ENCODE measurements at places on chromosomes 12 and 14. TPM values are rescaled to one million over a fixed set of nuclear protein-coding genes. Genes with fewer than 3 reads are reported as not detected.

TAS2R50 gene
- total RNA-seq = 2.9 TPM

PRR13 gene
- 54.0 TPM for total RNA-seq

AJUBA gene
- total RNA-seq = 21.9 TPM

NEUROD4 gene
- total RNA-seq = not detected

WIF1 gene
- total RNA-seq = 27.3 TPM

TRAFD1 gene
- total RNA-seq = 36.8 TPM

PKP2 gene
- 16.2 TPM for total RNA-seq

KRT79 gene
- total RNA-seq = 1.7 TPM

FAM222A gene
- total RNA-seq = 1.5 TPM

DNA sequence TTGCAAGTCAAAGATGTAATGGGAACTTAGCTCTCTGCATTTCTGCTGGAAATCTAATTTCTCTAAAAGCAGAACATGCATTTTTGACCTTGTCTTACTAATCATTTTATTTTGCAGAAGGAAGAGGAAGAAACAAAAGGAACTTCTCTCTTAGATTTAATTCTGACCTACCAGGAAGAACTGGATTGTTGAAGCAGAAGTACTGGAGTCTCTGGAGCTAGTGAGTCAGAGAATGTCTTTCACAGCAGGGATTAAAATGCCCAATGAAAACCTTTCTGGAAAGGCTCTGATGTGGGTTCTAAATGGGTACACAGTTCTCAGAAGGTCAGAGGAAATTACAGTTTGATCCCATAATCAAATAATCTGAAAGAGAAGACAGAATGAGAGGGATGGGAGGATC lies 70.8 kb upstream of the GNG2 start:
- H3K4me3 ChIP-seq = no peak overlapping the region
- no peaks in the 10 kb centered on the region for H3K4me1 ChIP-seq
- H3K27me3 ChIP-seq = no peaks in the 10 kb centered on the region
- H3K27ac ChIP-seq = no peak overlapping the region
- no peak for DNase-seq

DNA sequence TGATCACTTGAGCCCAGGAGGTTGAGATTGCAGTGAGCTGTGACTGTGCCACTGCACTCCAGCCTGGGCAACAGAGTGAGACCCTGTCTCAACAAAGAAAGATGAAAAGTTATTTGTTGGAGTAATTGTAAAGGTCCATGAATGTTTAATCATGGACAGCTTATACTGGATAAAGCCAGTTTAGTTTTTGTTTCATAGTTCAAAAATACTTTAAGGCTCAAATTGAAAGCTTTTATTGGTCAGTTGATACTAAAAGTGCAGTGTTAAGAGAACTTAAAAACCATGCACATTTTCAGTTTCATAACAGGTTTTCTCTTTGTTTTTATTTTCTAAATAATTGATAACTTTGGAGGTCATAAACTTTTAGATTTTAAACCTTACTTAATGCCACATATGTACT lies 108.4 kb downstream of the MON2 start:
- no peaks in the 10 kb centered on the region for H3K27me3 ChIP-seq
- no peak overlapping the region for H3K27ac ChIP-seq
- DNase-seq = no peak

GRCh38 chr14:54781961-54782750 lies 120.5 kb downstream of the GCH1 start:
- no peak overlapping the region for H3K4me3 ChIP-seq
- H3K36me3 ChIP-seq = peaks cover 5% of the 10 kb centered on the region
- no peak overlapping the region for H3K27ac ChIP-seq
- no peaks in the 10 kb centered on the region for H3K27me3 ChIP-seq

DNA sequence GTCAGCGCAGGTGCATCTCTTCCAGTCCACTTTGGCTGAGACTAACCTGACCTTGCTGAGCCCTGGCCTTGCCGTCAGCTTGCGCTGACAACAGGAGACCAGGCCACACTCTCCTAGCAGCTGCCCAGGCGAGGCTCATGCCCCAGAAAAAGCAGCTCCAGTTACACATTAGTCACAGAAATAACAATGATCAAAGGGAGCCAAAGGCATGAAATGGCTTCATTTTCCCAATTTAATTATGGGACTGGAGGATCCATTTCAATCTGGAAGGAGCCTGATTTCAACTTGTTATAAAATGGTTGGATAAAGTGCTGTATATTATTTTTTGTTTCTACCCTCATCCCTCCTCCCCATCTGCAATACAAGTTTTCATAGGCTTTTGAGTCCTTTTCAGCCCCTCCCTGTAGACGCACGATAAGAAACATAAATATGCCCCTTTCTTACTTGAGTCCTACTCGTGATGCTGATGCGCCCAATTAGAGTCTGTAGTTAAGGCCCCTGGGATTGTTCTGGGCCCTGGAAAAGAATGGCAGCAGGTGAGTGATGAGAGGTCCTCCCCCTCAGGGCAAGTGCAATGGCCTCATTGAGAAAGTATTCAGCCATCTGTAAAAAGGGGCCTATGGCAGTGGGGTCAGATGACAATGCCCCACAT lies 376.0 kb downstream of the C12orf75 start:
- H3K4me3 ChIP-seq = no peak overlapping the region
- DNase-seq = no peak
- no peaks in the 10 kb centered on the region for H3K36me3 ChIP-seq
- peaks cover 10% of the 10 kb centered on the region for H3K4me1 ChIP-seq

DNA sequence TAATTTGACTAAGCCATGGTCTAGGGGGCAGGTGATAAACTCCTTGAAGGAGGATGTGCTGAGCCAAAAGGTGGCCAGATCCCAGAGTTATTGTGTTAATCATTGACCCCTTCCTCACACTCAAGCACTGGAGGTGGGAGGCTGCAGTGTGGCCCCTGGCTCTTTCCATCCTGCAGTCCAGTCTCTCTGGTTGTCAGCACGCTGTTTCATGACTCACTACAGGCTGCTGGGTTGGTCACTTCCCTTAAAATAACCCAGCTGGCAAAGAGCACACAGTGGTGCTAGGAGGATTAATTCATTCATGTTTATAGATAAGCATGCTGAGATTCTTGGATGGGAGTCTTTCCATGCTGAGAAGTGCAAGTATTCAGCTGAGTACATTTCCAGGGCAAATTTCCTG lies 228.9 kb downstream of the ANO2 start:
- no peak overlapping the region for H3K27ac ChIP-seq
- DNase-seq = peak; percentile 75
- H3K27me3 ChIP-seq = no peaks in the 10 kb centered on the region
- H3K36me3 ChIP-seq = no peaks in the 10 kb centered on the region

DNA sequence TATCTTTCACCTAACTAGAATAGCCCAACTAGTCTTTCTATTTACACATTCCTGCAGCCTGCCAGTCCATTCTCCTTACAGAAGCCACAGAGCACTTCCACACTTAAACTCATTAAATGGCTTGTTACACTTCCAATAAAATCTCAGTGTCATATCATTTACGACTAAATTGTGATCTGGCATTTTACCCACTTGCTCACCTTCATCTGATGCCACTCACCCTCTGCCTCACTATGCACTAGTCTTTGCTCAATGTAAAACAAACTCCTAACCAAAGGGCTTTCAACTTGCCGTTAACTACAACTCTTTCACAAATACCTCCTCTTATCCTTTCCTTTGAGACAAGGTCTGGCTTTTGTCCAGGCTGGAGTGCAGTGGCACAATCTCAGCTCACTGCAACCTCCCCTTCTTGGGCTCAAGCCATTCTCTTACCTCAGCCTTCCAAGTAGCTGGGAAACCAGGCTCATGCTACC lies 24.1 kb downstream of the YAF2 start:
- no peak overlapping the region for H3K4me3 ChIP-seq
- DNase-seq = no peak
- no peaks in the 10 kb centered on the region for H3K36me3 ChIP-seq
- no peak overlapping the region for H3K27ac ChIP-seq
- H3K4me1 ChIP-seq = peaks cover 13% of the 10 kb centered on the region

- H3K27me3 ChIP-seq = no peaks in the 10 kb centered on the region
- no peak overlapping the region for H3K27ac ChIP-seq
- peaks cover 26% of the 10 kb centered on the region for H3K4me1 ChIP-seq
- DNase-seq = no peak
Observed at GRCh38 chr14:100903134-100903468, 421 bp downstream of the RTL1 start.

- no peaks in the 10 kb centered on the region for H3K27me3 ChIP-seq
- DNase-seq = no peak
Observed at GRCh38 chr12:9241301-9241700, 33.1 kb upstream of the PZP start.

GRCh38 chr14:55518391-55518790 lies 61.6 kb upstream of the KTN1 start:
- H3K4me3 ChIP-seq = no peak overlapping the region
- no peak for DNase-seq
- no peak overlapping the region for H3K27ac ChIP-seq
- no peaks in the 10 kb centered on the region for H3K36me3 ChIP-seq
- no peaks in the 10 kb centered on the region for H3K27me3 ChIP-seq

DNA sequence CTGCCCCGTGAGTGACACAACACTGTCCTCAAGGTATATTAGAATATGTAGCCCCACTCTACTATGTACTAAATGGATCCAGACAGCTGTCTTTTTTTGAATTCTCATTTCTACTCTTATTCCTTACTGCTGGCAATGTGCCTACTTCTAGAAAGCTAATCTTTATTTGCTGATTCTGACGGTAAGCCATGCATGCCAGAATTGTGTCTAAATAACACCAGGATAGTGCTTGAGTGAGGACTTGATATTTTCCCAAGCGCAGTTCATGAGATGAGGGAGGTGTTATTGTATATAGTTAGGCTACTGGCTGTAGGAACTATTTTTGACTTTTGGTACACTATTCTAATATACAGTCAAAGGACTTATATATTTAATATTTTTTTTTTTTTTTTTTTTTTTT lies 316.2 kb upstream of the NAV3 start:
- no peak overlapping the region for H3K27ac ChIP-seq
- no peaks in the 10 kb centered on the region for H3K27me3 ChIP-seq
- H3K36me3 ChIP-seq = no peaks in the 10 kb centered on the region

GRCh38 chr14:38385836-38386235 lies 129.9 kb upstream of the CLEC14A start:
- H3K4me1 ChIP-seq = no peaks in the 10 kb centered on the region
- no peaks in the 10 kb centered on the region for H3K27me3 ChIP-seq
- no peak for DNase-seq

- H3K27ac ChIP-seq = no peak overlapping the region
- no peak overlapping the region for H3K4me3 ChIP-seq
- H3K36me3 ChIP-seq = no peaks in the 10 kb centered on the region
- no peaks in the 10 kb centered on the region for H3K27me3 ChIP-seq
- no peak for DNase-seq
Observed at GRCh38 chr12:66409195-66409871, 107.0 kb downstream of the HELB start.

DNA sequence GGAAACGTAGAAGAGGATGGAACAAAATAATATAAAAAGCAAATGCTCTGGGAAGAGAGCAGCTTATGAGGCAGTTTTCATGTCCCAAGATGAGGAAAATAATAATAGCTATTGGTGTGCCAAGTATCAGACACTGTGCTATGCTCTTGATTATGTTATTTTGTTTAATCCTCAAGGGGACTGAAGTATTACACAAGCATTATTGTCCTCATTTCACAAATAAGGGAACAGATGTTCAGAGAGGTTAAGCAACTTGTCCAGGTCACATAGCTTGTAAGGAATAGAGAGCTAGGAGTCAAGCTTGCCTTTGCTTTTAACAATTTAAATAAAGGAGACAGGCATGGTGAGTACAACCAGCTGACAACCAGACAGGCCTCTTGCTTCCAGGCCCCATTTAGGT lies 26.9 kb upstream of the LTBP2 start:
- H3K4me1 ChIP-seq = peaks cover 5% of the 10 kb centered on the region
- no peak for DNase-seq
- H3K36me3 ChIP-seq = no peaks in the 10 kb centered on the region
- H3K27me3 ChIP-seq = no peaks in the 10 kb centered on the region

- no peaks in the 10 kb centered on the region for H3K36me3 ChIP-seq
- H3K4me1 ChIP-seq = no peaks in the 10 kb centered on the region
- H3K4me3 ChIP-seq = no peak overlapping the region
- no peak for DNase-seq
- H3K27ac ChIP-seq = no peak overlapping the region
Observed at GRCh38 chr12:81597928-81598604, 161.1 kb downstream of the PPFIA2 start.

DNA sequence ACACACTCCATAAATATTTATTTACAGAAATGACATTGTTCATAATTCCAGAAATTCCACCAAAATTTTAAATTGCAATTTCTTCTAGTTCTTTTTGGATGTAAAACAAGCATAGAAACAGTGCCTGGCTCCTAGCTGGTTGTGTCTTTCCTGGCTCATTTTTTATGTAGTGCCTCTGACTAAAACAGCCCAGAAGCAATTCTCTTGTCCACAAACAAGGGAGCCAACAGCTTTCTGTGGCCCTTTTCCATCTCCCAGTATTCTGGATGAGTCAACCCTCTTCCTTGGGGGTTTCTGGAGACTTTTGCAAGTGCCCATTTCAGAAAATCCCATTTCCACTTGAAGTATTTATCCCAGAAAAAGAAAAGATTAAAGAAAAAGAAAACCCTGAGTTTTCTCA lies 141.4 kb downstream of the PHLDA1 start:
- H3K27me3 ChIP-seq = no peaks in the 10 kb centered on the region
- no peaks in the 10 kb centered on the region for H3K36me3 ChIP-seq
- no peaks in the 10 kb centered on the region for H3K4me1 ChIP-seq
- no peak overlapping the region for H3K27ac ChIP-seq
- no peak for DNase-seq

DNA sequence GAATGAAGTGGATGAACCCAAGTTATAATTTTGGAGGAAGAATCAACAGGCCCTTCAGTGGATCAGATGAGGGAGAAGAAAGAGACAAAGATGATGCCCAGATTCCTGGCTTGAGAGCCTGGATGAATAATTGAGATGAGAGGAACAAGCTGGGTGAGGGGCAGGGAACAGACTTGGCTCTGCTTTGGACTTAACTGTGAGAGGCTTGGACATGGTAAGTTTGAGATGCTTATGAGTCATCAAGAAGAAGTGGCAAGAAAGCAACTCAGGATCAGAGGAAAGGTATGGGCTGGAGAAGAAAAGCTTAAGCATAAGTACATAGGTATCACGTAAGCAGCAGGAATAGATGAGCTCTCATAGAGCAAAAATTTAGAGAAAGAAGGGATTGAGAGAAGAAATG lies 55.3 kb downstream of the FIGNL2 start:
- no peak for DNase-seq
- no peak overlapping the region for H3K27ac ChIP-seq
- no peak overlapping the region for H3K4me3 ChIP-seq
- H3K27me3 ChIP-seq = no peaks in the 10 kb centered on the region
- no peaks in the 10 kb centered on the region for H3K4me1 ChIP-seq

- H3K4me3 ChIP-seq = peak overlapping the region; percentile 49
- DNase-seq = no peak
- H3K4me1 ChIP-seq = peaks cover 30% of the 10 kb centered on the region
- H3K27ac ChIP-seq = no peak overlapping the region
- H3K27me3 ChIP-seq = no peaks in the 10 kb centered on the region
Observed at GRCh38 chr12:84911271-84912197, 1.1 kb downstream of the SLC6A15 start.

GRCh38 chr12:13891902-13892301 lies 89.5 kb downstream of the GRIN2B start:
- H3K27ac ChIP-seq = no peak overlapping the region
- DNase-seq = no peak
- H3K27me3 ChIP-seq = no peaks in the 10 kb centered on the region
- no peaks in the 10 kb centered on the region for H3K36me3 ChIP-seq

GRCh38 chr12:109951136-109951535 lies 45.0 kb downstream of the GIT2 start:
- DNase-seq = no peak
- H3K27me3 ChIP-seq = no peaks in the 10 kb centered on the region

Data from vagina (tissue), 2 donors.